Fibroblast of skin of left biceps (primary cell): ENCODE measurements at places on chromosomes 12 and 14.

GRCh38 chr14:92702441-92702918 lies 45.9 kb downstream of the LGMN start:
- DNase-seq = no peak

DNA sequence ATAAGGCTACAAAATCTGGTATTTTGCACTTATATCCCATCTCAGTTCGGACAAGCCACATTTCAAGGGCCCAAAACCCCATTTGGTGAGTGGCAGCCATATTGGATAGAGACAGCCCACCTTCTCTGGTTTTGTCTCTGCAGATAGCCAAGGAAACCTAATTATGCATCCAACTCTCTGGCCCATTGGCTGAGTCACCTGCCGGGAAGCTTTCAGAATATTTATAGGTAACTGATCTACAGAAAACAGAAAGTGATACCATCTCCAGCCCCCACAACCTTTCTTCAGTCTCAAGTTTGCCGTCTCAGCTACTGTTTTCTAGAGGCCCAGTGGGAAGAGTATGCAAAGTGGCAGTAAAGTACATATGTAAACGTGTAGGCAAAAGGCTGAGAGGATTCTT lies 33.7 kb upstream of the PPP1CC start:
- no peak for DNase-seq

DNA sequence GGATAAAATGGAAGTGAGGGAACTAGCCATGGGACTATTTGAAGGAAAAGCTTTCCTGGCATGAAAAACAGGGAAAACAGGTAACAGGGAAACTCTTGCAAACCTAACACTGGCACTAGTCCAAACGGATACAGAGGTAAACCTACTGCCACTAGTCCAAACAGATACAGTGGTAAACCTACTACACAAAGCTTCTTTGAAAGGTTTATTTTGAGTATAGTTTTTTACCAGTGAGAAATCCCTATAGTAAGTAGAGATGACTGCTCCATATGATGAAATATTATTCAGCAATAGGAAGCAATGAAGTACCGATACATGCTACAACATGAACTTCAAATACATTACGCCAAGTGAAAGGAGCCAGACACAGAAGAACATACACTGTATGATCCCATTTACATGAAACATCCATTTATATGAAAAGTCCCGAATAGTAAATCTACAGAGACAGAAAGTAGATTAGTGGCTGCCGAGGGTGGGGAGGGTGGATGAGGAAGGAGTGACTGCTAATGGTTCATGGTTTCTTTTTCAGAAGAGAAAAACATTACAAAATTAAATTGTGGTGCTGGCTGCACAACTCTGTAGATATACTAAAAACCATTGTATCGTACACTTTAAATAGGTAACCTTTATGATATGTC lies 25.5 kb downstream of the SPTLC2 start:
- no peak for DNase-seq

DNA sequence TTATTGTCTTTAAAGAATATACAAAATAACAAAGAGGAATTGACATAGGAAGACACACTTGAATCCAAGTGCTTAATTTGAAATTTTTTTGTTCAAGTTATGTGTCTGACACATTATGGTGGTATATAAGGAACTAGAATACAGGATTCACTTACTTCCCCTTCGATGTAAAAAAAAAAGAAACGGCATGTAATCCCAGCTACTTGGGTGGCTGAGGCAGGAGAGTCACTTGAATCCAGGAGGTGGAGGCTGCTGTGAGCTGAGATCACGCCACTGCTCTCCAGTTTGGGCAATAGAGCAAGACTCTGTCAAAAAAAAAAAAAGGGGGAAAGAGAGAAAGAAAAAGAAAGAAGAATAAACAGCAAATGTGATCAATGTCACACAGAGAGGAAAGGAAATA lies 8.9 kb downstream of the CLEC12A start:
- DNase-seq = no peak

GRCh38 chr12:19694627-19695026 lies 255.3 kb downstream of the AEBP2 start:
- no peak for DNase-seq

GRCh38 chr12:108253540-108253939 lies 85.6 kb downstream of the CMKLR1 start:
- DNase-seq = no peak
